ENCODE measurements at places on chromosomes 12 and 14.

DNA sequence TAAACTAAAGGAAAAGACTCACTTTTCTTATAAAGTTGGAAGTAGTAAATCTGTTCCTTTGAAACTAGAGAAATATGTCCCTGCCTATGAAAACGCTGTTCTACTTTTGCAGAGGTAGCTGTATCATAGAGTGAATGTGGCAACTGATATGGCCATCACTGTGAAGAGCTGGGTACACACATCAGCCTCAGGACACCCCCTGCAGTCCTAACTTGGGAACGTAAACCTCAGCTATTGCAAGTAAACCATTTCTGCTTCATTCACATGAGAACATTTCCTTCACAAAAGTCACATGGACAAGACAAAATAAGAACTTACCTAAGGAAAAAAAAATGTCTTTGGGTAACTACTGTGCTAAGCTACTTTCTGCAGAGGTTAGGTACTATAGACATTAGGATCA is 233.3 kb upstream of the PPFIA2 start:
- DNase-seq: no peak

DNA sequence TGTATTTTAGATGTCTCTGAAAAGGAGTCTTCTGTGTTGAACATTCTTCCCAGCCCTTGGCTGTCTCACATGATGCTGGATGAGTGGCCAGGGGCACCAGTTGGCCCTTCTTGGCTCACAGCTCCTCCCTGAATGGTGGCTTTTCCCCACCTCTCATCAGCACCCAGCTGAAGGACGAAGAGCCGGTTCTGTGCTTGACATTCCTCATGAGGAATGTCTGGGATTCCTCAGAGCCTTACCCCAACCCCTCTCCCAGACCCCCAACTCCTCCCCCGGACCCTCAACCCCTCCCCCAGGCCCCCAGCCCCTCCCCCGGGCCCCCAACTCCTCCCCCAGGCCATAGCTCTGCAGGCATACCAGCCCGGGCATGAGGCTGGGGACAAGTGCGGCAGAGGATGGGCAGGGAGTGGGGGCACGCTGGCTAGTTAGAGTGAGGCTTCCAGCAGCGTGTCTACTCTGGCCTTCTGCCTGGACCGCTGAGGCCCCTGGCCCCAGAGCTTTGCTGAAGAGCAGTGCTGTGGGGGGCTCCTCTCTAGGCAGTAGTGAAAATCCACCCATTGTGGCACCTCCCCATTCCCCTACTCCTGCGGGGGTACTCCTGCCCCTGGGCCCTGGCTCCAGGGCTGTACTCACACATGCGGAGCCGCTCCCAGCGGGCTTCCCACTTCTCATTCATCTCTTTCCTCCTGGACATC is 64.3 kb downstream of the PLEKHG3 start:
- DNase-seq: peak; percentile 54

- no peak for DNase-seq
Observed at GRCh38 chr12:100964028-100964427, 169.5 kb downstream of the ANO4 start.

GRCh38 chr14:94762431-94762830 is 7.5 kb downstream of the GSC start:
- DNase-seq: no peak

GRCh38 chr12:10705655-10706054 is 17.5 kb downstream of the YBX3 start:
- DNase-seq: no peak

DNA sequence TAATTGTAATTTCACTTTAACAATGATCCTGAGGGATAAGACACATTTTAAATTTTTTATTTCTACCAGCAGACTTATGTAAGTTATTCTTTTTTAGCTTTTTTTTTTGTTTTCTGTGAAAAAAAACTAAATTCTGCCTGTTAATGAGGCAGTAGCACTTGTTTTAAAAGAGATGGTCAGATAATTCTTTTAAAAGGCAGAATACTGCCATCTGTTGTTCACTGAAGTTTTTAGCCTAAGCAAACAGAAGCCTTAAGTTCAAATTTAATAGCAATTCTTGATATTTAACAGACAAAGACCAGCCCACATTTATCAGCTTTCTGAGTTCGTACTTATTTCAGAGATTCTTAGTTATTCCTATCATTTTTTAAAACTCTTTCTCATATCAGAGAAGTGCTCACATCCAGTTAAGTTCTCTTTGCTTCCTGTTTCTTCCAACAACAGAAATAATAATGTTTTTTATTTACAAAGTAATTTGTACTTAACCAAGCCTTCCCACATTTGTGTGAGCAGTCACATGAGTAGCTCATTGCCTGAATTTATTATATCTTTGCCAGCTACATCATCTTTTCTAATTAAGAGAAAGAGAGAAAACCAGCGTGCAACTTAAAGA is 93.4 kb upstream of the SLCO1C1 start:
- no peak for DNase-seq

All from spleen (tissue), 13 donors.